IMR-90 (cell line): ENCODE measurements at places on chromosomes 4 and X. TPM values are rescaled to one million over a fixed set of nuclear protein-coding genes. Genes with fewer than 3 reads are reported as not detected.

ANTXR2 gene
- polyA plus RNA-seq: 36.5 and 46.8 TPM in 2 replicates

CACNA1F gene
- polyA plus RNA-seq: not detected in 2 replicates

- peak; percentile 65 for DNase-seq
Measured at GRCh38 chr4:8528713-8529112, 51.5 kb upstream of the GPR78 start.

DNA sequence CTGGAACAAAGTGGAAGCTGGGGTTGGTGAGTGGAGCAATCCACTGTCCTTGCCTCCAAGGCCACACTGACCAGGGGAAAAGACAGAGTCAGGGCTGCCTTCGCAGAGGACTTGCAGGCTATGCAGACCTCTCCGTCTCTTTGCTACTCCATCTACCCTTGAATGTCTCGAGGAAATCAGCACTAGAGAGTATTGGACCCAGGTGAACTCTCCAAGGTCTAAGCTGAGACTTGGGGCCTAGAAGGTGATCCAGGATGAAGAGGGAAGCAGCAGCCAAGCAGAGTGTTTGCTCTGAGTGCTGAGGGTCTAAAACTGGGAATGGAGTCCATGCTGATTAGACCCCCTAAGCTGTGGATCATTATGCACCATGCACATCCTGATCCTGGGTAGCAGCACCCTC is 54.5 kb downstream of the ANXA3 start:
- no peak for DNase-seq

DNA sequence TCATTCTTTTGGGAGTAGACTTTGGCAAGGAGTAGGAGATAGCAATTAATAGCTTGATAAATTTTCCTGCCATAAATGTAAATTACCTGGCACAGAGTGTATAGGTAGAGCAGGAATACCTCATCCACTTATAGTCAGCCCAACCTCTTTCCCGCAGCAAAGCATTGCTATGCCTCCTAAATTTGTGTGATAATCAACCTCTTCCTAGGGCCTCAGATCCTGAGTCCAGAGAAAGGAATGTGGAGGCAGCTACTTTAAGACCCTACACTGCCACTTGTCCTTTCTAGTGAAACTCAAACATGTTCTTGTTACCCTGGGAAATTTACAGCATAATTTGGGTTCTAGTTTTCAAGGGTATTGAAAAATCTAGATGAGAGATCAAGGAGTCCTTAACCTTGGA is 919.0 kb downstream of the RAPGEF2 start:
- DNase-seq: no peak
